ENCODE measurements at places on chromosomes 16 and 17.

- DNase-seq = no peak
Measured at GRCh38 chr17:81254955-81255717, 16.0 kb downstream of the NDUFAF8 start.

DNA sequence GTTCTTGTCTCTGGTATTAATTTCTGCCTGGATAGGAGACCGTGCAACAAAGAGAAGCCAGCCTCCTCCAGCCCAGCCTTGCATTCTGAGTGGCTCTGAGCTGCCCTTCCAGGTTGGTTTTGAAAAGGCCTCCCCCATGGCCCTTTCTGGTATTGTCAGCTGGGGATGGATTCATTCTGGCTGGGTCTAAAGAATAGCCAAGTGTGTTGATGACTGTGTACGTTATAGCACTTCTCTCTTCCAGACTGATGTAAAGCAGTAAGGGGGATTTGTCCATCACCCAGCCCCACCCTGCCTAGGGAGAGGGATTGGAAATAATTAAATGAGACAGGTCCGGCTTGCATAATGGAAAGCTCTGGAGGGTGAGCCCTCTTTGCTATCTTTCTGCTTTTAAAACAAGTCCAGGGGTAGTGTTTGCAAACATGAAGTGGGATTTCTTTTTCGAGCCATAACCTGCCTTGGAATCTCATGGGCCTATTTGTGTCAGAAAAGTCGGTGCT is 146.4 kb downstream of the MSI2 start:
- no peak for DNase-seq

GRCh38 chr17:76623271-76624146 is 20.0 kb downstream of the ST6GALNAC1 start:
- DNase-seq = peak; percentile 34

GRCh38 chr17:79034931-79035485 is 11.0 kb downstream of the C1QTNF1 start:
- DNase-seq = no peak

GRCh38 chr17:57044976-57045867 is 39.8 kb upstream of the AKAP1 start:
- no peak for DNase-seq

DNA sequence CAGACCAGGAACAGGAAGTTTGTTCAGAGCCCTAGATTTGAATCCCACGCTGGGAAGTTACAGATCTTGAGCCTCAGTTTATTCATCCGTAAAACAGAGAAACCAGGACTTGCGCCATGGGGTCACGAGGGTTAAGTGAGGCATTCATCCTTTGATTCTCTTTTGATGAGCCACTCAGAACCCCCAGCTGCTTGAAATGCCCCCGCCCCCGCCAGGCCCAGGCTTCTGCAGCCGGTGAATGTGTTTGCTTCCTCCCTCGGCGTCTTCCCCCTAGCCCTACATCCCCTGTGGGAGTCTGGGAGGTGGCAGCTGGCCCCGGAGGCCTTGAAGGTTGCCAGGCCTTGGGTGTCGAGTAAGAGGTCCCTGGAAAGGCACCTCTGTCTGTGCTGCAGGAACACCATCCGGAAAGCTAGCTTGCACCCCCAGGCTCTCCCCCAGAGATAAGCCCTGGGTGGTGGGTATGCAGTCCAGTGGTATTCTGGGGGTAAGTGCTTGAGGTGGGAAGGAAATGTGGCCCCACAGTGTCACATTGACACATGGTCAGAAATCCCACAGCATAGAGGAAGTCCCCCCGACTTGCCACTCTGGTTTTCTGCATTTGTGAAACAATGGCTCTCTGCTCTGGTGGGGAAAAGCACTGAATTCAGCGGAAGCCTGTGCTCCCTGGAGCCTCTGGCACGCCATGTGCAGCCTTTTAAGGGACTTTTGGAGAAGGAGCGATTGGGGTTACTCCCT is 14.9 kb downstream of the IRF8 start:
- no peak for DNase-seq

- DNase-seq = no peak
Measured at GRCh38 chr16:64478252-64478906, 643.5 kb downstream of the CDH11 start.

- no peak for DNase-seq
Measured at GRCh38 chr16:12054396-12054795, 77.9 kb downstream of the SNX29 start.

- no peak for DNase-seq
Measured at GRCh38 chr16:64950262-64950661, 171.6 kb downstream of the CDH11 start.

DNA sequence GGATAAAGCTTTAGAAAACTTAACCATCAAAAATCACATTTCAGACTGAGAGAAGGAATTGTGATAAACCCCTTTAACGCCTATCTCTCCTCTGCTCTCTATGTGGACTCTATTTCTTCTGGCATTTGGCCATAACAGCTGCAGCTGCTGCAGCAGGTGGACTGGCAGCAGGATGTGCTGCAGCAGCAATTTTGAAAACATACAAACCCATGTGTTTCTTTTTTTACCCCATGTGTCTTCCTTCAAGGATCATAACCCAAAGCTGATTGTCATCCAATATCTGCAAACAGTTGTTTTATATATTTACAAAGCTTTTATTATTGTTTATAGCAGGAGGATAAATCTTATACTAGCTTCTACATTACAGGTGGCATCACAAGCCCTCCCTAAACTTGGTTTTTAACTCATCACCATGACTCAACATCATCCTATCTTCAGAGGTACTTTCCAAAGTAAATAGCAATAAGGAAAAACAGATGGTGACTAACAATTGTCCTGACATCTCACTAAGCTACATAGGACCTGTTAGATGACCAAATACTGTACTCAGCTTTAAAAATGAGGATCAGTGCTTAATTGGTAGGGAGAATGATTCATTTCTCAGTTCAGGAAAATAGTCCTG is 14.5 kb upstream of the KRTAP9-2 start:
- no peak for DNase-seq

GRCh38 chr17:10814075-10814474 is 10.2 kb upstream of the TMEM238L start:
- DNase-seq = no peak

DNA sequence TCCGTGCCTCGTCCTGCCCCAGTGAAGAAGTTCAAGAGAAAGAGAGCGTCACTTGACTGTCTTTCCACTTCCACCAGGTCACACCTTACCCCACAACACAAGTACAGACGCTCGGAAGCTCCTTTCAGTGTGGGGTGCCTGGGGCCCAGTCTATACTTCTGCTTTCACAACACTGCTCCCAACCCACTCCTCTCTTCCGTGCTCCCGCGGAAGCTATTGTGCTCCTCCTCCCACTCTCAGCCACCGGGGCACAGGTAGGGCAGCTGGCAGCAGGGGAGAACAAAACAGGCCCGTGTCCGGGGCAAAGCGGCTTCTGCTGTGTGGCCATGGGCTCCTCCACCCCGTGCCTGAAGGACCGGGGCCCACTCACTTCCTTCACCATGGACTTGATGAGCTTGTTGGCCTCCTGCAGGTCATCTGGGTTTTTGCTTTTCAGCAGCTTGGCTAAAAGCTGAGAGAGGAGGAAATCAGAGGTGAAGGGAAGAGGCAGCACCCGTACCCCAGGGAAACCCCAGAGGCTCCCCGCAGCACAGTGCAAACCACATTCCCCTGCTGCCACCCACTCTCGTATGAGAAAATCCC is 18.9 kb downstream of the GGA3 start:
- DNase-seq = no peak

- no peak for DNase-seq
Measured at GRCh38 chr16:23501291-23501690, 9.0 kb downstream of the GGA2 start.

DNA sequence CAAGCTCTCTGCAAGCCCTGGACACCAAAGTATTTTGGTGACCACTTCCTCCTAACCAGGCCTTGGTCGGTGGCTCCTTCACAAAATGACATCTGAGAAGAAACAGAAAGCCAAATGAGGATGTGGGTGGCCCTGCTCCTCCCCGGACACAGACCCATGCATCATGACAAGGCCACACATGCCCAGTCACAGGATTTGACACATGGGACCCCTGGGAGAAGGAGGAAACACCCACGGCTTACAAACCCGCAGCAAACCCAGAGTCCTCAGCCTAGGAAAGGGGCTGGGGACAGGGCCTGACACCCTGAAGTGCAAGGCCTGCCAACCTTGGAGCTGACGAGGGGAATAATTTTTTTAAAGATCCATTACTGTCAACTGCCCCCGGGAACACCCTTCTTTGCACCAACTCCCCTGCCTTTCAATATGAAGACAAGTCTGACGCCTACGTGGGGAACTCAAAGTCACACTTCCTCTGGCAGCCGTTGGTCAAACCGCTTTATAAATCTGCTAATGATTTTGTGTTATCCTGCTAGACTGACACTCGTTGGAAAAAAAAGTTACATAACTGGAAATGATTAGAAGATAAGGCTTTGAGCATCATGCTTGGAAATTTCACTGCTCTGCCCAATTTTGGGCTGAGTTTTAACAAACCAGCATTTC is 41.3 kb downstream of the GAS7 start:
- DNase-seq = no peak

DNA sequence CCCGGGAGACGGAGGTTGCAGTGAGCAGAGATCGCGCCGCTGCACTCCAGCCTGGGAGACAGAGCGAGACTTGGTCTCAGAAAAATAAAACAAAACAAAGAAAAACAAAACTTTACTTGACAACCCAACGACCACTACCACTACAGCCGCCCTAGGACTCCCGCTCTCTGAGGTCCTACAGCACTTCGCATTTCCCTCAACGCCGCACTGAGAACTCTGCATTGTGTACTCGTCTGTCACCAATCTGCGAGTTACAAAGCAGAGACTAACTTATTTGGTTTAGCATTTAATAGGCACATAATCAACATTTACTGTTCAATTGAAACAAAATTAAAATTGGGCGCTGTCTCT is 479 bp upstream of the ZNF207 start:
- DNase-seq = no peak

- DNase-seq = no peak
Measured at GRCh38 chr17:61282377-61282776, 117.3 kb upstream of the TBX2 start.

DNA sequence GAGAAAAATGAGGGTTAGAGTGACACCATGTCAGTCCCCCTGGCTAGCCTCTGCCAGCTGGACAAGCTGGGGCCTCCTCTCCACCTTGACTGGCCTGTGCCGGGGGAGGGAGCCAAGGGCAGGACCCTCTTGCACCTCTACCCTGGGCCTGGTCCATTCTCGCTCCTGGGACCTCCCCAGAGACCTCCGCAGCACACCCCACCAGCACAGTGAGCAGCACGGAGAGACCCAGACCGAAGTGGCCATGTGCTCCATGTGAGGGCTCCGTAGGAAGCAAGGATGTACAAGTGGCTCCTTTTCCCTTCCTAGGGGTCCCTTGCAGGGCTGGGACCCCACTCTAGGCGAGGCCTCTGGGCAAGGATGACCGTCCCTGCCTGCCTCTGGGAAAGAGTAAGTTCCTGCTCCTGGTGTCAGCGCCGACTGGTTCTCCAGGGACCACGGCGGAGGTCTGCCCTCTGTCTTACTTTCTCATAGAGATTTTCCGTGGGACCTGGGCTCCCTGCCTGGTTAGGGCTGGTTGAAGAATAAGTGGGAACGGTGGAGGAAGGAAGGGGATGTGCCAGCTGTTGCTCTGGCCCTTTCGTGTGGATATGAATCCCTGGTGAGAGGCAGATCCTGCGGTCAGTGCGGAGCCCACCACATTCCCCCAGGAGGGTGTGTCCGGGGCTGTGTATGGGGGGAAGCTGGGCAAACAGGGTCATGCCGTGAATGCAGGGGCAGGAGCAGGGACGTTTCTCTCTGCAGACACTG is 124.2 kb downstream of the METRNL start:
- DNase-seq = no peak

DNA sequence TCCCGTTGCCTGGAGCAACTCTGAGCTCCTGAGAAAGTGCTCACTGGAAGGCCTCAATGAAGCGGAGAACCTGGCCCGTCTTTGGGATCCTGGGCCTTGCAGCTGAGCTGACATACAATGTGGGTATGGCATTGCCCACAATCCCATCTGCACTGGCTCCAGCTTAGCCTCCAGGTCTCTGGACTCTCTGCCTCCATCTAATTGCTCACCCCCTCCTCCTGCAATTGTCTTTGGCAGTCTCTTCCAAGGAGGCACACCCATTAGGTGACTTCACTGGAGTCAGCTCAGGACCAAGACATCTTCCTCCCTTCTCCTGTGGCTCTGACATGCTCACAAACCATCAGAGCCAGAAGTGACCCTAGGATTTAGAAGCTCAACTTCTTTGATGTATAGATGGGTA is 1.5 kb downstream of the DLX4 start:
- DNase-seq = no peak

DNA sequence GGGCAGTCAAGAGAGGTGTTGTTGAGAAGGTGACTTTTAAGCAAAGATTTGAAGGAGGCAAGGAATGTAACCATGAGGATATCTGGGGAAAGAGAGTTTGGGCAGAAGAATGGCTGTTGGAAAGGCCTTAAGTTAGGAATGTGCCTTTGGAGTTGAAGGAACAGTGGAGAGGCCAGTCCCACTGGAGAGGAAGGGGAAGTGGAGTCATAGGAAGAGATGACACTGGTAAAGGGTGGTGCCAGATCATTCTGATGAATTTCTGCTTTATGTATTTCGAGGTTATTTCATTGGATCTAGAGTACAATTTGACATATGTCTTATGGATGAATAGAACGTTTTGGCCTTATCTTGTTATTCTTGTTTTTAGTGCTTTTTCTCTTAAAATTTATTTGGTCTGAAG is 93.5 kb downstream of the WWP2 start:
- no peak for DNase-seq

- DNase-seq = no peak
Measured at GRCh38 chr16:84839054-84839453, 19.3 kb downstream of the CRISPLD2 start.

GRCh38 chr17:64380985-64381384 is 9.7 kb downstream of the PECAM1 start:
- DNase-seq = no peak

DNA sequence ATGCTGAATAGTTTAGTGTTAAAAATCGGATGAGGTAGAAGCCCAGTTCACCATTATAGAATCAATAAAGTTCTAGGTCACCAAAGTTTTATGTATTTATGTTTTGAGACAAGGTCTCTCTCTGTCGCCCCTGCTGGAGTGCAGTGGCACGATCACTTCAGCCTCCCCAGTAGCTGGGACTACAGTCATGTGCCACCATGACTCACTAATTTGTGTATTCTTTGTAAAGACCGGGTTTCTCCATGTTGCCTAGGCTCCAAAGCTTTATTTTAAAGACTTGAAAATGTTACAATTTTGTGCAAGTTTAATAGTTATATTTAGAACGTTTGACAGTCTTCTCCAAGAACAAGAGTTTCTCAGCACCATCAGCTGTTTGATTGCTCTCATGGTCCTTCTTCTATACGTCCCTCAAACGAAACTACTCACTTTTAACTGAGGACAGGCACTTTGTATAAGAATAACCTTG is 32.1 kb downstream of the NDE1 start:
- no peak for DNase-seq

Data from activated CD4-positive, CD25-positive, alpha-beta regulatory T cell treated with anti-CD3 and anti-CD28 coated beads, Interleukin-2, amount 50 U/mL, for 16 hours (primary cell).